ENCODE measurements at places on chromosomes 5 and 9.

DNA sequence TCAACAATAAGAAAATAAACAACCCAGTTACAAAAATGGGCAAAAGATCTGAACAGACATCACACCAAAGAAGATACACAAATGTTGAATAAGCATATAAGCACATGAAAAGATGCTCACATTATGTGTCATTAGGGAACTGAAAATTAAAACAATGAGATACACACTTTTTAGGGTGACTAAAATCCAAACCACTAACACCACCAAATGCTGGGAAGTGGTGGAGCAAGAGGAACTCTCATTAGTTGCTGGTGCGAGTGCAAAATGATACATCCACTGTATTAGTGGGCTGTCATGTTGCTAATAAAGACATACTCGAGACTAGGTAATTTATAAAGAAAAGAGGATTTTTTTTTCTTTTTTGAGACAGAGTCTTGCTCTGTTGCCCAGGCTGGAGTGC is 329.1 kb downstream of the TMEM38B start:
- no peak for DNase-seq

GRCh38 chr5:57859626-57860025 is 377.0 kb upstream of the ACTBL2 start:
- DNase-seq = no peak

GRCh38 chr5:92508271-92508670 is 1072.7 kb downstream of the NR2F1-AS1 start:
- no peak for DNase-seq

DNA sequence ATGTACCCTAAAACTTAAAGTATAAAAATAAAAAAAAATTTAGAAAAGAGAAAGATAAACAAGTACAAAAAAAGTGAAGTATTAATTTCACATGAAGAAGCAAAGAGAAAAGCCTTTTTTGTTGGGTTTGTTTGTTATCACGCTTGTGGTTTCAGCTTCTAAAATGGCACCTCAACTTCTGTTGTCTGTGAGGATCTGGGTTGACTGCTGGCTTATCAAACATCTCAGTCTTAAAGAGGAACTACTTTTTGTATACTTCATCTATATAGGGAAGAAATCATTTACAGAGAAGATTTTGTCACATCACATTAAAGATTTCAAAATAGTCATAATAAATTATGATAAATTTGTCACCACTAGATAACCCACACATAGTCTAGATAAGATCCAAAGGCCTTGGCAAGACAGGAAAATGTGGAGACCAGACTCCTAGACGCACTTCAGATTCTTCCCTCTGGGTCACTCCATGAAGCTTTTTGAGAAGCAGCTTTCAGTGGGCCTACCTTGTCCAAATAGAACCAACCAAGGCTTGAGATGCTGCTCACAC is 8.8 kb upstream of the ADGRV1 start:
- no peak for DNase-seq

- peak; percentile 17 for DNase-seq
Observed at GRCh38 chr9:34579104-34579807, 10.3 kb downstream of the CNTFR start.

- no peak for DNase-seq
Observed at GRCh38 chr9:129750013-129750638, 2.7 kb downstream of the PTGES start.

GRCh38 chr5:34057118-34057517 is 14.1 kb upstream of the C1QTNF3 start:
- DNase-seq = no peak

DNA sequence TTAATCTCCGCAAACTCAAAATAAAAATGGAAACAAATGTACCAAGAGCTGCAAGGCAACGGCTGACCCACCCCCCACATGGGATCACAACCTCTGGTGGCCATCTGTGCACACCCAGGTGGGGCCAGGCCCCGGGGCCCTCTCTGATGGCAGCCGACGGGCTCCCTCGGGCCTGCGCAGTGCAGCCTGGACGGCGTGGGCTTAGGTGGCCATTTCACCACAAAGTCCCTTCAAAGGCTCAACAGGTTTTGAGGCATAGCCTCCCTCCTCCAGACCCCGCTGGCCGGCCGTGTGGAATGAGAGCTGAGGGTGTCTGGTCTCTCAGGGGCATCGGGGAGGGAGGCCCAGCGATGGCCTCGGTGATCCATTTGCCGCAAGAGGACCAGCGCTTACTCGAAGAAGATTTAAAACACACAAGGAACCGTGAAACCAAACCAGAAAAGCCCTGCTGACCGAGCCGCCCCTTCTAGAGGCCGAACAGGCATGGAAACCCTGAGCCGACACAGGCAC is 42.7 kb upstream of the CEP72 start:
- DNase-seq = no peak

DNA sequence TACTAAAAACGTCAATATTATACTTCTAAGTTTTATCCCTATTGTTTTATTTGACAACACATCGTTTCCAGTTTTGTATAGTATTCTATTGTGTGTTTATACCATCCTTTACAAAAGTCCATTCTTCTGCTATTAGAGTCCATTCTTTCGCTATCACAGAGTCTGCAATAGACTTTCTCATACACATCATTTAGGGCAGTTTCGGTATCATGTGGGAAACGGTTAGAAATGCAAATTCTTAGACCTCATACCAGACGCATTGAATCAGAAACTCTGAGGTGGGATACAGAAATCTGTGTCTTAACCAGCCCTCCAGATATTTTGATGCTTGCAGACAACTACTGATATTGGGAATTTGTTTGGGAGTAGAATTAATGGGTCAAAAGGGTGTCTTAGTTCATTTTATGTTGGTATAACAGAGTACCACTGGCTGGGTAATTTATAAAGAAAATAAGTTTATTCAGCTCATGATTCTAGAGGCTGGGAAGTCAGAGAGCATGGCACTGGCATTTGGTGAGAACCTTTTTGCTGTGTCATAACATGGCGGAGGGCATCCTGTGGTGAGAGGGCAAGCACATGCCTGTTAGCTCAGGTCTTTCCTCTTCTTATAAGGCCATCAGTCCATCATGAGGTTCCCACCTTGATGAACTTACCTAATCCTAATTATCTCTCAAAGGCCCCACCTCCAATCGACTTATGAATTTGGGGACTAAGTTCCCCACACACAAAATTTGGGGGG is 21.1 kb downstream of the CARTPT start:
- no peak for DNase-seq

GRCh38 chr9:124661271-124661670 is 109.8 kb downstream of the NR6A1 start:
- no peak for DNase-seq

DNA sequence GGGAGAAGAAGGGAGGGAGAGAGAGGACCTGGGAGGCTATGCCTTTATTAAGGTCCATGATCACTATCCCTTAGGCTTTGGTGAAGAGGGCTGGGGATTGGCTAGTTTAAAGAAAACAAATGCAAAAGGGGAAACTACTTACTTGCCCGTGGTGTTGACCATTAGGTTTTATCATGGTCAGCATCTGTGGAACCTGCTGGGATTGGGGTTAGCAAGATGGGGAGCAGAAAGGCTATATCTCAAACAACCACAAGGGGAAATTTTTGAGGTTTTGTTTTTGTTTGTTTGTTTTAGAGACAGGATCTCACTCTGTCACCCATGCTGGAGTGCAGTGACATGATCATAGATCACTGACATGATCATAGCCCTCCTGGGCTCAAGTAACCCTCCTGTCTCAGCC is 9.0 kb upstream of the RAD23B start:
- no peak for DNase-seq

DNA sequence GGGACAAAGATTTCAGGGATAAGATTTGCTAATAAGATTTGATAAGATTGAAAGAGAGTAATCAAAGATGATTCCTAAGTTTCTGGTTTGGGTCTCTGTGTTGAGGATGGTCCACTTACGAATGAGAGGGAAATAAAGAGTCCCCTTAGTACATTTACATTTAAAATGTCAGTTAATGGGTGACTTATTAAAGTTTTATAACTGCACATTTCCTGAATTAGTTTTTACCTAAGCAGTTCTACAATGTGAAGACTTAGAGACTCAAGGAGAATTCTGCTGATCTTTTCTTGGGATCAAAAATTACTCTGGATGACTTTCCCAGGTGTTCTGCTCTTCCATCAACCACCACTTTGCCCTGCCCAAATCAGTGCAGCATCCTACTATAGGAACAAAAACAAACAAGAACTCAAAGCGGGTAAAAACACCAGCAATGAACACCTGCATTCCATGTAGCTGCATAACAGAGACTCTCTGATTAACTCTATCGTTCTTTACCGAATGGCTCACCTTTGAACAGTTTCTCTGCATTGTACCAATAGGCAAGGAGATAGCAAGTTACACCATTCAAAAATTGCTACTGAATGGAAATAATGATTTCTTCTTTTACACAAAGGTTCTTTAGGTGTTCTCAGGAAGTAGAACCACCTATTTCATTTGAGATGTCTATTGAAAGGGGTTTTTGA is 65.3 kb downstream of the PRLR start:
- no peak for DNase-seq

DNA sequence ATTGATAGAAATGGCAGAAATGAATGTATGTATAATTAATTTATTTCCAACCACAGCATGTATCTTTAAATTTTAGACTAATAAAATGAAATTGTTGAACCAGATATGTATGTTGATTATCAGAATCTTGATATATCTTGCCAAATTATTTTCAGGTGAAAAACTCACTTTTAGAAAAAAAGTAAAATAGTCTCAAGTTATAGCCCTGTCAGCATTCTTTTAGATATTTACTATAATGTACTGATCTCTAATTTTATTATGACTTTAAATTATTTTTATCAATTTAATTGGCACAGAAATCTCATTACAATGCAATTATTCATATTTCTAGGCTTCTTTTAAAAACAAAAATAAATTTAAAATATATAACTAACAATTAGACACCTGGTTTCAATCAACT is 1990.4 kb upstream of the CDH6 start:
- no peak for DNase-seq

GRCh38 chr9:92294297-92294676 is 790 bp upstream of the IARS1 start:
- DNase-seq = no peak

DNA sequence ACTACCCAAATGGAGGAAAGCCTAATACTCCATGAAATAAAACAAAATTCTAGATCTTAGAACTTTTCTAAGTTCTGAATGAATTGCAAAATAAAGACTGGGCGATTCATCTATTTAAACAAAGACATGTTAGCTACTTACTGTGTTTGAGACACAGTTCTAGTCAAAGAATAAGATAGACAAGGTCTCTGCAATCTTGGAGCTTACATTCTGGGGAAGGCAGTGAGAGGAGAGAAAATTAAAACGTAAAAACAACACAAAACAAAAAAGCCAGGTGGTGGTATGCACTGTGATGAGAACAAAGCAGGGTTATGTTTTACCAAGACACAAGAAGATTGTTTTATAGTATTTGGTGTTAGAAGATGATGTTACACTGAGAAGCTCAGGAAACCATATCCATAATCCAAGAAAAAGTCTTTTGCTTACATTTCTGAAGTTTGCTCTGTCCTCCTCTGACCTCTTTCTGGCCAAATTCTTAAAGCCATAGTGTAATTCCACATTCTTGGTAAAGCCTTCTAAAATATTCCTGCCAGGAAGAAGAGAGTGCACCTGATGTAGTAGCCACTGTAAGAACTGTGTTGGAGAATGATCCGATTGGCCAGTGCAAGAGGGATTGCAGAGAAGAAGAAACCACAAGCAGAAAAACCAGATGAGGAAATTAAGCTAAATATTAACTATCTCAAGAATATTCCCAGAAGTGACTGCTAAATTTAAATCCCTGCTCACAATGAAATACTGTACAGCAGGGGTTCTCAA is 218.4 kb downstream of the PCSK1 start:
- no peak for DNase-seq

GRCh38 chr9:76626141-76626540 is 138.1 kb upstream of the PCA3 start:
- no peak for DNase-seq

GRCh38 chr9:2228132-2228531 is 213.0 kb downstream of the SMARCA2 start:
- no peak for DNase-seq

DNA sequence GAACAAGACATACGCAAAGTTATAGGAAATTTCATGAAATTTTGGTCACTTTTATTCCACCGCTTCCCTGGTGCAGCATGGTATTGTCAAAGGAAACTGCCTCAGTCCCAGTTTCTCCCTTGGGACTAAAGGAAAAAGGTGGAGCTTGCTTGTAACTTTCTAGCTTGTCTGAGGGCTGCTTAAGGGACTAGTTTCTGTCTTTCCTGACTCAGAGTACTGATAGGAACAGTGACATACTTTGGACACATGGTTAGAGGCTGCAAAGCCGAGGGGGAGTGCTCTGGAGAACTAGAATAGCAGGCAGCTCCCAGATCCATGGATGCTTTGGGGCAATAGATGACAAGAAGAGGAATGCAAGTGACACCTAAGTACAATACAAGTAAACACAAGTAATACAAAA is 136.7 kb downstream of the CDC42SE2 start:
- no peak for DNase-seq

DNA sequence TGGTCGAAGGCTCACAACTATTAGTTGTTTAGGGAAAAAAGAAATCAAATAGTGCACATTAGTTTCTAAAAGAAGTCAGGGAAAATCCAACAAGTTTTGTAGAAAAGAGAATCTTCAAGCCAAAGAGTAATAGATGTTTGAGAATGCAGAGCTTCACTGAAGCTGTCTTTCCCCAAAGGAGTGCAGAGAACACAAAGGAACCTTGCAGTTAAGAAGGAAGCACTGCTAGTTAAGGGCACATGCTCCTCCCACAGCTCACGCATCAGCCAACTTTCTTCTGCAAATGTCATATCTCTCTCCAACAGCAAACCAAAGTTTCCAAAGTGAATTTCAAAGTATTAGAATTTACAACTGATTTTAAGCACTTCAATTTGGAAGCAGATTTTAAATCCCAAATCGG is 116.4 kb upstream of the FST start:
- DNase-seq = no peak

- peak; percentile 41 for DNase-seq
Observed at GRCh38 chr5:44774279-44774880, 34.4 kb upstream of the MRPS30 start.

- DNase-seq = no peak
Observed at GRCh38 chr5:11322133-11322532, 561.1 kb upstream of the DAP start.

DNA sequence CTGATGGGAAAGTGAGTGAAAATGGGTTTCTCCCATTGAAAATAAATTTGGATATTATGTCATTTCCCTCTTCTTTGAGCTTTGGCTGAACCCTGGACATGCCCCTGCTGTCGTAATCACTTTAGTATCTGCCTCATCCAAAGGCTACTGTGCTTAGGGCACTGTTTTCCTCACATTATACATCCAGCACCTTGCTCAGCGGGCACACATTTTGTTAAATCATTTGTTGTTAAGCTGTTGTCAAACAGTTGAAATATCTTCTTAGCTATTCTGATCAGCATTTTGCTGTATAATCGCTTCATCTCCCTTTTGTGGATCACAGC is 352.7 kb upstream of the CD180 start:
- no peak for DNase-seq

- no peak for DNase-seq
Observed at GRCh38 chr9:84874596-84874995, 205.1 kb downstream of the NTRK2 start.

Measured in NCI-H1436 (cell line).